RCC 7860 (cell line): ENCODE measurements at places on chromosomes 4 and X.

GRCh38 chr4:168839758-168840391 is 170.2 kb downstream of the CBR4 start:
- DNase-seq, result no peak

DNA sequence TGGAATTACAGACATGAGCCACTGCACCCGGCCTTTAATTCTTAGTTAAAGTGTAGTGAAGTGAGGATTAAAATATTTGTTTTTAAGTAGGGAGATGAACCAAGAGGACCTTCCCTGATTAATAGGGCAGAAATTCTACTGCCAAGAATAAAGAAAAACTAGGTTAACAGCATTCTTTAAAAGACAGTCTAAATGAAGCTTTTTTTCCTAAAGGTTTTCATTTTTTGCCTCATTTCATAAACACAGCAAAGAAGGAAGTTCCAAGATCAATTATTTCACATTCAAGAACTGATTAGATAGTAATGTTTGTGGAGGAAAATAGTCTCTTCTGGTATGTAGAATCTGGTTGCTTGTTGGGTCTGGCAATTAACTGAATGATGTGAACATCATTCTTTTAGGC is 112.1 kb upstream of the ARSJ start:
- no peak for DNase-seq

GRCh38 chrX:45070116-45071007 is 130.3 kb downstream of the DIPK2B start:
- peak; percentile 32 for DNase-seq

- DNase-seq, result no peak
These were observed 22.0 kb upstream of the SPINK2 start for GRCh38 chr4:56843421-56843899.

DNA sequence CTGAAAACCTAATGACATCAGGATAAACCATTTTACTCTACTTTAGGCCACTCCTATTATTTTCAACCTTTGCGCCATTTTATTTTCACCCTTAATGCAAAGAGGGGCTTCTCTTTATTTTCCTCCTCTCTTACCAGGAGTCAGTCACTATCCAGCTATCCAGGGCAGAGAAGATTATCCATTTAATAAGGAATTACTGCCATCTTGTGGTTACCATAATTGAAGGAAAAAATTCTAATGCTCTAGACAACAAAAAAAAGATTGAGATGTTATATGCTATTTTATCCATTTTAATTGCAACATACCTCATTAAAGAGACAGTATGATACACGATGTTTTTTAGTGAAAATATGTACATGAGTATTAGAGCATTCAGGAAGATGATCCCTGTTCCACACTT is 514.5 kb upstream of the FAM241A start:
- no peak for DNase-seq

DNA sequence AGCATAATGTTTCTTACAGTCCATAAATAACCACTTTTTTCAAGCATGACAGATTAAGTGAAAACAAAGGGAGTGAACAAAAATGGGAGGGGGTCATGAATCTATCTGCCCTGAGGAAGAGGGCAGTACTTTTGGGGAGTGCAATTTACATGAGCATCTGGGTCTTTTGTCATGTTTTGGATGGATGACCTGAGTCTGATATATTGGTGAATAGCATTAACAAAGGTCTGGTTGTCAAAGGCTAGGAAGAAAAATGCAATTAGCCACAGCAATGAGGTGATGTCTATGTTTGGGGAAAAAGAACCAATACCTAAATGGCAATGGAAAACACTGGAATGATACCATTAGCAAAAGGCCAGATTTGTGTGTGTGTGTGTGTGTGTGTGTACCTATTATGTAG is 15.1 kb upstream of the MAD2L1 start:
- no peak for DNase-seq

DNA sequence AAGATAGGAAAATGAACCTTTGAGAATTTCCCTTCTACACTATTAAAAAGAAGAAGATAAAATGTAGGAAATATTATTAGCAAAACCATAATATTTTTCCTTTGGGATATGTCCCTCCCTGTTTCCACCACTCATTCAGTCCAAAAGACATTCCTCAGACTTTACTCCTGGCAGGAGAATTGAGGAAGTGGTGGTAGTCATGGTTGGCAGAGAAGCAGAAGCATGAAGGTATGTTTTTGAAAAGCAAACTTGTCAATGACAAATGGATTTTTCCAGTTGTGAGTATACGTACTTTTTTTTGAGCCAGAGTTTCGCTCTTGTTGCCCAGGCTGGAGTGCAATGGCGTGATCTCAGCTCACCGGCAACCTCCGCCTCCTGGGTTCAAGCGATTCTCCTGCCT is 13.7 kb downstream of the STAG2 start:
- DNase-seq, result peak; percentile 8

GRCh38 chrX:109709129-109709631 is 23.9 kb downstream of the ACSL4 start:
- peak; percentile 28 for DNase-seq

GRCh38 chr4:89100853-89101252 is 10.5 kb upstream of the TIGD2 start:
- DNase-seq, result no peak

GRCh38 chr4:8315435-8316250 is 46.1 kb downstream of the HTRA3 start:
- peak; percentile 77 for DNase-seq

- no peak for DNase-seq
These were observed 815.5 kb downstream of the KLHL13 start for GRCh38 chrX:117301086-117301485.

- DNase-seq, result no peak
These were observed 231.5 kb downstream of the SLC7A11 start for GRCh38 chr4:138010639-138011038.

- no peak for DNase-seq
These were observed 65.0 kb downstream of the ZFYVE28 start for GRCh38 chr4:2353222-2354107.

GRCh38 chr4:138758876-138759553 is 256.6 kb upstream of the NOCT start:
- DNase-seq, result no peak

DNA sequence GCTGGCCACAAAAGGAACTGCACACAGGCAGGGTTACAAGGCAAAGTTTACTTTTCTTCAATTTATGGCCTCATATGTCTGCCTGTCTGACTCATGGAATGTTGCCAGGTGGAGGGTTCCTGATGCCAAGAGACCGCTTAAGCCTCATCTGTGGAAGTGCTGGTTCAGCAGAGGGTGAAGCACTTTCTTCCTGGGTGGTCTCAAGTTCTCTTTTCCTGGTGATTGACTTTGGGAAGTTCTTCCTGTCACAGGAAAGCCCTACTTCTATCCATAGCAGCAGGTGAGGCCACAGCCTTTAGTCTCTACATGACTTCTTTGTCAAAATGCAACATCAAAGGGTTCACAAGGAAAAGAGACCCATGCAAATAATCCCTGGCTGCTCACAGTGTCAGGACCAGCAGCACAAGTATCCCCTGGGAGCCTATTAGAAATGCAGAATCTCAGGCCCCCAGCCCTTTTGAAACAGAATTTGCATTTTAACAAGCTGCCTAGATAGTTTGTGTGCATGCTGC is 81.4 kb upstream of the IGFBP7 start:
- DNase-seq, result no peak

- DNase-seq, result no peak
These were observed 58.5 kb upstream of the LGI2 start for GRCh38 chr4:25089051-25089763.

- no peak for DNase-seq
These were observed 73.8 kb downstream of the ZNF518B start for GRCh38 chr4:10383417-10383816.

DNA sequence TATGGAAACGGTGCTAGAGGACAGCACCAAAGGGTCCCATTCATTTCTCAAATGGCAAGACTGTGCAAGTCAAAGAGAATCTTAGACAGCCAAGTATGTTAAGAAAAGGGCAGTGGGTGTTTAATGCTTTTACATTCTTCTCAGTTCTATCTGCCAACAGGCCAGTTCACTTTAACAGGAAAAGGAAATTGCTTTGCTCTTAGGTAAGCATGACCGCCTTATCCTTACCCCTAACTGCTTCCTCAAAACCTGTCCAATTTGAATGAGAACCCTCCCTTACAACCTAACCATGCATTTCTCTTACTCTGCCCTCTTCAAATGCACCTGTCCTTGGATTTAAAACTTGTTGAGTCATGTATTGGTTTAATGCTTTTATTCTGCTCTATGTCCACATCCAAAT is 44.5 kb upstream of the BLTP1 start:
- DNase-seq, result no peak

GRCh38 chr4:12761694-12762093 is 722.4 kb downstream of the RAB28 start:
- DNase-seq, result no peak

GRCh38 chr4:3489451-3489962 is 26.4 kb downstream of the DOK7 start:
- no peak for DNase-seq

DNA sequence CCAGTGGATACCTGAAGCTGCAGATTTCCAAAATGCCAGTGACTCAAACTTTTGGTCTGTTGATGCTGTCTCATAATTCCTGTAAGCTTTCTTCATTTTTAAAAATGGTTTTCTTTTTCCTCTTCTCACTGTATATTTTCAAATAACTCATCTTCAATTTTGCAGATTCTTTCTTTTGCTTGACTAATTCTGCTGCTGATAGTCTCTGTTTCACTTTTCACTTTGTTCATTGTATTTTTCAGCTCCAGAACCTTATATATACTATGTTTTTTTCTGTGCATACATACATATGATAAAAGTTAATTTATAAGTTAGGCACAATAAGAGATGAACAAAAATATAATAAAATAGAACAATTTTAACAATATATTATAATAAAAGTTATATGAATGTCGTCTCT is 237.7 kb upstream of the GPRIN3 start:
- DNase-seq, result no peak

- DNase-seq, result peak; percentile 49
These were observed 148.6 kb upstream of the CNKSR2 start for GRCh38 chrX:21225643-21226042.

- DNase-seq, result no peak
These were observed 73.0 kb downstream of the EVC start for GRCh38 chr4:5784021-5784420.

- DNase-seq, result peak; percentile 11
These were observed 81.6 kb downstream of the SORBS2 start for GRCh38 chr4:185730387-185730786.

DNA sequence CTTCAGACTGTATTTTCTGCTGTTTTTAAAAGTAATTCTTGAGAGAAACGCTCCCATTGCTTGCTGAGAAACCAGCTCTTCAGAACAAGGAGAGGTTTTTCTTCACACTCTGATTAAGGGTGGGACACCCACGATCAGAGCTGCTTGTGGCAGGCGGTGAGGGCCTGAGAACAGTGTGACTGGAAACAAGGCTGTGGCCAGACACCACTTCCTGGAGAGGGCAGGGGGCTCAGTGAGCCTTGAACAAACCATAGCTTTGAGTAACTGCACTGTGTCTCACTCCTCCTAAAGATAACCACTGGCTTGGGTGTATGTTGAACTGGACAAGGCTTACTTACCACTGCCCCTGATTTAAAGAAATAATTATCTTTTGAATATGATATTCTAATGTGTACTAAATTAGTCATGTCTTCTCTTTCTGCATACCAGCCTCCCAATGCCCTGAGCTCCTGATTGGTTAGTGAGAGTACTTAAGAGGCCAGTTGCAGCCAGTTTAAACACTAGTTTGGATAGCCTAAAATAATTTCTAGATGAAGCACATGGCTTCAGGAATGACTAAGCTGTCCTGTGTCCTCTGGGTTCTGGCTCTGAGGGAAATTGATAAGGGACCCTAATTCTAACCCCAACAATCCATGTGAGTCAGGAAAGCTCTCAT is 3.7 kb upstream of the GPR82 start:
- DNase-seq, result no peak

DNA sequence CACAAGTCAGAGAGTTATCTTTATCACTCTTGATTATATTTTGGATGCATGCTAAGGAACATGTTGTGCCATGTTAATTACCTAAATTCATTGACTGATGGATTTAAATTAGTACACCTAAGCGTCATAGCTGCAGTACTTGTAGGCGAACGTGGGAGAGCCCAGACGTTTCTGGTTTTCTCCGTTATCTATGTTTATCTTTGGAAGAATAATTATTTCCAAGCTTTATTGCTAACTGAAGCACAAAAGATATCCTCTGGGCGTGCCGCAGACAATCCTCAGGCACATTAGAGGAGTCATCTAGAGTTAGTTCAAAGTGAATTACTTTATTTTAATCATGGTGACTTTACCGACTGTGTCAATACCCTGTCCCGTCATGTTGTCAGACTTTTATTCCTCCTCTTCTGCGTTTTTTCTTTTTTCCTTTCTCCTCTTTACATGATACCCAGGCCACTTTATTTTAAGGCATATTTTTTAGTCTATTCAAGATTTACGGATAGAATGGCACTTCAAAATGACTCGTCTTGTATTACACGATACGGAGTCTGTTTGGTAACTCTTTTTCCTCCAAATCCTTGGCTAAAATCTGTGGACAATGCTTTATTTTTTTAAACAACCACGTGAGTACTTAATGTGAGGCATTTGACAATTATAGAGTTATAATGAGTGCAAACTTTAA is 632.0 kb upstream of the TENM3 start:
- DNase-seq, result no peak

DNA sequence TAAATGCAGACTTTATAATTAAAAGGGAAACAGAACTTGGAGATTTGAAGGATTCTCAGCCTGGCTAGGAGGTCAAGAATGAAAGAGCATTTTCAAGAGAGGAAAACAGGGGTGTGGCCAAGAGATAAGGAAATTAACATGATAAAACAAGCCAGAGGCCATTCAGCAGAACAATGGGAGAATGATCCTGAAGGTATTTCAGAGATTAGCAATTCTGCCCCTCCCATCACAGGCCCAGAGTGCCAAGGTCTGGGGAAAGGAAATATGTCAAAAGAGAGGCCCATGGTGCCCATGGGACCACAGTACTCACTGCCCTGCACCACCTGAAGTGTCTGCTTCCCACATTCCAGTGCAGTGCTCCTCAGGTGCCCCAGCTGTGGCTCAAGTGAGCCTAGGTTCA is 188.5 kb upstream of the STS start:
- DNase-seq, result no peak

- DNase-seq, result no peak
These were observed 43.6 kb upstream of the GPRIN3 start for GRCh38 chr4:89351201-89351600.

DNA sequence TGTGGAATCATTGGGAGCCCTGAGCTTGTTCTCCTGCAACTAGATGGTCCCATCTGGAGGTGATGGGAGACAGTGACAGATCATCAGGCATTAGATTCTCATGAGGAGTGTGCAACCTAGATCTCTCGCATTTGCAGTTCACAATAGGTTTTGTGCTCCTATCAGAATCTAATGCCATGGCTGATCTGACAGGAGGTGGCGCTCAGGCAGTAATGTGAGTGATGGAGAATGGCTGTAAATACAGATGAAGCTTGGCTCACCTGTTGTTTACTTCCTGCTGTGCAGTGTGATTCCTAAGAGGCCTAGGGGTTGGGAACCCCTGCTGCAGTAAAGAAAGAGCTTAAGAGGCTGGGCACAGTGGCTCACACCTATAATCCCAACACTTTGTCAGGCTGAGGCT is 42.2 kb upstream of the PUDP start:
- no peak for DNase-seq
